ENCODE measurements at places on chromosomes 1 and 21. TPM values are rescaled to one million over a fixed set of nuclear protein-coding genes. Genes with fewer than 3 reads are reported as not detected.

DNA sequence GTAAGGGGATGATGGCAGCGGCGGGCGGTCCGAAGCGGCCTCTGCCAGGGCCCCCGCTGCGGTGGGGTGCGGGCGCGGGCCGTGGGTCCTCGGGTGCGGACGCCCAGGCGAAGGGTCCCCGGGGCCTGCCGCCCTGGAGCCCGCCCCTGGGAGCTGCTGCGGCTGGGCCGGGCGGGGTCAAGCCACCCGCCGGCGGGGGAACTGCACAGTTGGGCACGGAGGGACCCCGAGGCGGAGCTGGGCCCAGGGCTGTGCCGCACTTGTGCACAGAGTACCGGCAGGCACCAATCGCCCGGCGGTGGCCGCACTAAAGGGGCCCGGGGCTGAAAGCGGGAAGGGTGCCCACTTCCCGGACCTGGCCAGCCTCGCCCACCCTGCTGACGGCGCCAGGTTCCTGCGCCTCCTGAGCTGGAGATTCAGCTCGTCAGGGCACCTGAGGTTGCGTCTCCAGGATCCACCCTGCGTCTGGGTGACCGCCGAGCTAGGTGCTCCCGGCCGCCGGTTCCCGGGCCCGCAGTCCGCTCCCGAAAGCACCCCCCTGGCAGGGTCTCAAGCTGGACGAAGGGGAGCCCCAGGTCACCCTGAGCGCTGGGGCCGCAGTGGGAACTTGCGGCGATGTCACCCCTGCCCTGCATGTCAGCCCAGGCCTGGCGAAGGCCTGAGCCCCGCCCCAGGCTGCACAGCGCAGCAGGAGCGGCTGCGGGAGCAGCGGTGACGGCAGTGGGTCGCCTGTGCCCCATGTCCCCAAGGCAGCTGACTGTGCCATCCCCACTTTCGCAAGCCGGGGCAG, 56.7 kb upstream of the ETV3 start:
- no peaks in the 10 kb centered on the region for H3K36me3 ChIP-seq
- peaks cover 9% of the 10 kb centered on the region for H3K27me3 ChIP-seq

DNA sequence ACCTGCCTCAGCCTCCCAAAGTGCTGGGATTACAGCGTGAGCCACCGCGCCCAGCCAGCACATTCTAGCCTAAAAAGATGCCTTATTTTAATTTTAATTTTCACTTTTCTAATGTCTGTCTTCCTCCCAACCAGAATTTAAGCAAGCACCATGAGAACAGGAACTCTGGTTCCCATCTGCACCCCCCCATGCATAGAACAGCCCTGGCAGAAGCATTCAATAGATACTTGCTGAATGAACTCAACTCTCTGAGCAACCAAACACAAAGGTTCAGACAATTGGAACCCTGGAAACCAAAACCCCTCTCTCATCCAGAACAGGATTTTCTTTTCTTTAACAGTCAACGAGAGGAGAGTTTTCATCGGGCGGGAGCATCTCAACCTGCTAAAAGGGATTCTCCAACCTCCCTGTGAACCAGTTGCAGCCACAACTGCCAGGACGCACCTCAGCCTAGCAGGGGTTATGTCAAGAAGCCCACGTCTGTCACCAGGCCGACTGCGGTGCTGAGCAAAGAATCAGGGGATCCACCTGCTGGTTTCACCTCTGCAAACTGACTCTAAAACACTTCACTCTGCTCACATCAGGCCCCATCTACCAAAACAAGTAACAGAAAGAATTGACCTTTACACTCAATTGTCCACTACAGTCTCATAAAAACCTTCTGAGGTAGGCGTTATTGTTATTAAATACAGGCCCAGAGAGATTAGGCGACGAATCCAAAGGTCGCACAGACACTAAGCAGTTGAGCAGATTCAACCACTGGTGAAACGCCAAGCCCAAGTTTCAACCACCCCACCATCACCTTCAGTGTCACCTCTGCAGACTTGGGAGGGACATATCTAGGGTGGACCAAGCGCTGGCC, 1.7 kb downstream of the KIAA2013 start:
- H3K36me3 ChIP-seq, result peaks cover 25% of the 10 kb centered on the region
- no peaks in the 10 kb centered on the region for H3K4me1 ChIP-seq
- DNase-seq, result no peak
- H3K27me3 ChIP-seq, result no peaks in the 10 kb centered on the region
- H3K27ac ChIP-seq, result peak overlapping the region; percentile 16
- peak overlapping the region; percentile 23 for H3K4me3 ChIP-seq

- H3K27ac ChIP-seq, result no peak overlapping the region
- no peaks in the 10 kb centered on the region for H3K27me3 ChIP-seq
- H3K4me1 ChIP-seq, result no peaks in the 10 kb centered on the region
- DNase-seq, result no peak
- H3K4me3 ChIP-seq, result no peak overlapping the region
These were observed 75.2 kb downstream of the NGF start for GRCh38 chr1:115262886-115263285.

DNA sequence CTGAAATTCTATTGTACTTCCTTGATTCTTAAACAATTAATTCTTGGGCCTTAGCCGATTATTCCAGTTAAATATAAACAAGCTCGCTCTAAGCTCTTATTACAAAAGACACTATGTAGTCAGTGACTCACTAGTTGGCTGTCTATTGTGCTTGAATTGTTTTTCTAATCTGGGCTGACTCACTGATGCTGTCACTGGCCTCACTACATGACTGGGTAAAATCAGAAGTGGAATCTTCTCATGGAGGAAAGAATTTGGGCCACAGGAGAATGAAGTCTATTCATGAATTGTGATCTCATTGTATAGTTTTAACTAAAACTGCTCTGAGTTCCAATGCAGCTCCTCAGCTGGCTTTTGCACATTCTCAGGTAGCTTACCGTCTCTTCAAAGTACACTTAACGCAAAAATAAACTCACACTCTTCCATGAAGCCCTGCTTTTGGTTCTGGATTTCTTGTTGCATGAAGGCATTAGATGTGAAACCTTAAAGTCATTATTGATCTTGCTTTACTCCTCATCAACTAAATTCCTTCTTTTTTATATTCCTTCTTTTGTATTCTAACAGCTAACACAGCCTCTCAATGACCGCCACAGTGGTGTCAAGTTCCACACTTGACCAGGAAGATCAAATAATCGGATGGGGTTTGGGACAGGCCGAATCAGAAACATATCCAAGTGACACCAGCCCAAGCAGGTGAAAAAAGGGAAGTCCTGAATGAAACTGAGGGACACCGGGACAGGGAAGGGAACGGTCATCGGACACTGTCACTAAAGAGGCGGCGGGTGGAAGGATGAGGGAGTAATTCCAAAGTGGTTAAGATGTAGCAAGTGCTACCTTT, 80.9 kb upstream of the LBR start:
- no peaks in the 10 kb centered on the region for H3K36me3 ChIP-seq
- H3K4me1 ChIP-seq, result peaks cover 16% of the 10 kb centered on the region
- no peak for DNase-seq
- H3K4me3 ChIP-seq, result no peak overlapping the region
- peak overlapping the region; percentile 91 for H3K27ac ChIP-seq

- H3K27ac ChIP-seq, result no peak overlapping the region
- no peaks in the 10 kb centered on the region for H3K27me3 ChIP-seq
- no peaks in the 10 kb centered on the region for H3K36me3 ChIP-seq
- DNase-seq, result no peak
- no peak overlapping the region for H3K4me3 ChIP-seq
- H3K4me1 ChIP-seq, result no peaks in the 10 kb centered on the region
These were observed 12.6 kb upstream of the PPM1J start for GRCh38 chr1:112727716-112728115.

DNA sequence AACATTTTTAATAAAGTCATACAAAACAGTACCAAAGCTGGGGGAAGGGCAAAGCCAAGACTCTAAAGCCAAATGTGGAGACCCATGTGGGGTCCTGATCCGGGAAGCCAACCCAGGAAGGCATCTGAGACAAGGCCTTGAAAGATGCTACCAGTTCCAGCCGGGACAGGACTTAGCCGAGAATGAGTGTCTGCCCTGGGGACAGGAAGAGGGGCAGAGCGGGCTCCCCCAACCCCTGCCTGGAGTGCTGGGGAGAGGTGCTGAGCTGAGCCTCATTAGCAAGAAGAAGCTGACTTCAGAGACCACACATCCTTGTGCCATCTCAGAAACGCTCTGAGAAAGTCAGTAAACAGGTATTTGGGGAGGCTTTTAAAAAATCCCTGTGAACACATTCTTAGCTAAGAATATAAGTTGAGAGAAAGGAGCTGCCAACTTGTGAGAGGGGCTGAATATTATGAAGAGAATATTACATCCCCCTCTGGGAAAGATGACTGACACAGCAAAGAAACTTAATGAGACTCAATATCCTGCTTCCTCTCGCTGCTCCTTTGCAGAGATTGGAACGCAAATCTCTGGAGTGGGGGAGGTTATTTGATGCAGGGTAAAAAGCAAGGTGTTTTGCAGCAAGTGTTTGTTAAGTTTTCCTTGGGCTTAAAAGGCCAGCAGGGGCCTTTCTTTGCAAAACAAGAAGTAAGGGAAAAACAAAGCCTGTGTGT, 103.3 kb upstream of the KCND3 start:
- H3K4me1 ChIP-seq, result no peaks in the 10 kb centered on the region
- DNase-seq, result no peak
- H3K4me3 ChIP-seq, result no peak overlapping the region

DNA sequence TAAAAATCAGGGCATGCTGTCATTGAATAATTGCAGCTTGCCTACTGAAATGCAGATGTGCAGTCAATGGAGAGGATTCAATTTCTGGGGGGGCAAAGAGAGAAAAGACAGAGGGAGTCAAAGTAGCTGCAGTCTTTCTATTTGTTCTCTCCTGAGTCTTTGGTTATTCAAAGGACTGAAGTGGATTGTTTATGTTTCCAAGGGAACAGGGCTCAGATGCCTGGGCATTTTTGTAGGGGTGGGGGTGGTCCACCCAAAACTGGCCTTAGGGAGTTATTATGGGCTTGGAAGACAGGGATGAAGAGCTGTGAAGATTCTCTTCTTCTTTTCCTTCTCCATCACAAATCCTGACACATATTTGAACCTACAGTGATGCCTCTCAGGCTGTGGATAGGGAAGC, 408.8 kb upstream of the DAB1 start:
- no peak overlapping the region for H3K27ac ChIP-seq
- no peaks in the 10 kb centered on the region for H3K27me3 ChIP-seq
- no peaks in the 10 kb centered on the region for H3K36me3 ChIP-seq
- no peak for DNase-seq
- H3K4me1 ChIP-seq, result no peaks in the 10 kb centered on the region

The ARHGAP29 gene
- total RNA-seq, result 25.8 TPM

The RIMKLA gene
- 4.7 TPM for total RNA-seq

The ST6GALNAC5 gene
- 1.9 TPM for total RNA-seq

Measured in right atrium auricular region (tissue), 2 donors.